ENCODE measurements at places on chromosomes 16 and 17.

- no peak for DNase-seq
Observed at GRCh38 chr16:79618692-79619050, 18.1 kb upstream of the MAF start.

GRCh38 chr16:85856585-85856984 lies 42.4 kb upstream of the IRF8 start:
- DNase-seq = no peak

GRCh38 chr16:88560714-88561484 lies 9.3 kb upstream of the ZC3H18 start:
- peak; percentile 36 for DNase-seq

GRCh38 chr17:71055128-71055527 lies 885.8 kb downstream of the KCNJ2 start:
- peak; percentile 1 for DNase-seq

- DNase-seq = peak; percentile 97
Observed at GRCh38 chr17:48025040-48025903, 12.3 kb downstream of the COPZ2 start.

DNA sequence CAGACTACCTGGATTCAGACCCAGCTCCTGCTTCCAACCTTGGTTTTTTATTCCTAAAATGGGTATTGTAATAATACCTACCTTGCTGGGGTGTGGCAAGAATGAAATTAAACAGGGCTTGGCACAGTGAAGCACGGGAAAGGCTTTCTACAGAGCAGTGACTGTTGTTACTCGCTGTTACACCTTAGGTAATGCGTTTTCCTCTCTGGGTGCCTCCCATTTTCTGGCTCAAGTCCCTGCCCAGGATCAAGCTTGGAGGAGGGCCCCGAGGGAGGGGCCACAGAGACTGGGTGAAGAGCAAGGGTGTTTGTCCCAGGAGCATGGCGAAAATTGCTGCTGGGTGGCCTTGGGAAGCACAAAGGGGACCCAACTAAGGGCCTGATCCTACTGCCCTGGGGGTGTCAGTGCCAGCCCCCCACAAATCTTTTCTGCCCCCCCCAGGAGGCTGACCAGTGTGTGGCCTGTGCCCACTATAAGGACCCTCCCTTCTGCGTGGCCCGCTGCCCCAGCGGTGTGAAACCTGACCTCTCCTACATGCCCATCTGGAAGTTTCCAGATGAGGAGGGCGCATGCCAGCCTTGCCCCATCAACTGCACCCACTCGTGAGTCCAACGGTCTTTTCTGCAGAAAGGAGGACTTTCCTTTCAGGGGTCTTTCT lies 13.3 kb downstream of the MIEN1 start:
- no peak for DNase-seq

GRCh38 chr17:70067134-70067533 lies 7.9 kb upstream of the KCNJ16 start:
- no peak for DNase-seq

GRCh38 chr16:49793244-49793643 lies 62.7 kb downstream of the ZNF423 start:
- DNase-seq = no peak

DNA sequence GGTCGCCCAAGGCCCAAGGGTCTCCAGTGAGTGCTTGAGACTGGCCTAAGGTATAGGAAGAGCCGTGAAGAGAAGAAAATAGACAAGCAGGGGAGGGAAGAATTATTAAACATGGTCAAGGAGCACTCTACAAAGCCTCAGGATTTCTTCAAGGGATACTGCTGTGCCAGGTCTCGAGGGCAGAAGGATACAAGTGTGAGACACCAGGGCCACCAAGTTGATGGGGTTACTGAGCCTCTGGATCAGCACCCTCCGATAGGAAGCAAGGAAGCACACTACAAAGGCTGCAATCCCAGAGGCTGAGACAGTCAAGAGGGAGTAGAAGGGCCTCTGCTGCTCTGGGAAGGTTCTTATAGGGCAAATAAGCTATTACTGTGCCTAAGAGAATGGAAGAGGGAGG lies 6.5 kb downstream of the SUPT4H1 start:
- DNase-seq = no peak

- peak; percentile 93 for DNase-seq
Observed at GRCh38 chr16:69848637-69849545, 86.8 kb downstream of the WWP2 start.

DNA sequence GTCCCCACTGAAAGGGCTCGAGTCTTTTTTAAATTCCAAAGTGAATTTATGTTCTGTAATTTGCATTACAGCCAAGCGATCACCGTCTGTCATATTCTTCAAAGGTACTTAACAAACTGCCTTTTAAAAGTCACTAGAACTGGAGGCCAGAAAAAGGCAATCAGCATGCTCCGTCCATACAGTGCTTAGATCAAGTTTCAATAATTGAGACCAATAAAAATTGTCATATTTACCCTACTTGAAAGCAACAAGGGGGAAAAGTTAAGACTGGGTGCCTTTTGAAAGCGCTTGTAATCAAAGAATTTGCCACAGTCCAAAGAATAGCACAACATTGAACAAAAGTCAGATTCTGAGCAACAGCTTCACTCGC lies 9.0 kb upstream of the ZFHX3 start:
- no peak for DNase-seq

DNA sequence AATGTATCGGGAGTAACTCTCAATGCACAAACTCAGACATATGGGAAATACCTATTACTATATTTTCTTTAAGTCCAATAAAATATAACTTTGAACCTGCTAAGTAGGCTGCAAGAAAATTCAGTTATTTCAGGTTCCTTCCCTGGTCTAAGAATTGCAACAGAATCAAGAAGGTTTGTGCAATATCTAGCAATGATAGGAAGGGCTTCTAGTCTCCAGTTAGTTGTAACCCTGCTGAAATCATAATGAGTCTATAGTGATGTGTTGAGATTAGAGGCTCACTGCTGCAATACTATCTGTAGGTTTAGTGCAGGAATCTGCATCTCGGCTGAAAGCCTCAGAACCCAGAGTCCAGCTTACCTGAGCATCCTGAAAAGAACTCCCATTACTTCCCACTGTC lies 110.5 kb downstream of the PMP22 start:
- no peak for DNase-seq

DNA sequence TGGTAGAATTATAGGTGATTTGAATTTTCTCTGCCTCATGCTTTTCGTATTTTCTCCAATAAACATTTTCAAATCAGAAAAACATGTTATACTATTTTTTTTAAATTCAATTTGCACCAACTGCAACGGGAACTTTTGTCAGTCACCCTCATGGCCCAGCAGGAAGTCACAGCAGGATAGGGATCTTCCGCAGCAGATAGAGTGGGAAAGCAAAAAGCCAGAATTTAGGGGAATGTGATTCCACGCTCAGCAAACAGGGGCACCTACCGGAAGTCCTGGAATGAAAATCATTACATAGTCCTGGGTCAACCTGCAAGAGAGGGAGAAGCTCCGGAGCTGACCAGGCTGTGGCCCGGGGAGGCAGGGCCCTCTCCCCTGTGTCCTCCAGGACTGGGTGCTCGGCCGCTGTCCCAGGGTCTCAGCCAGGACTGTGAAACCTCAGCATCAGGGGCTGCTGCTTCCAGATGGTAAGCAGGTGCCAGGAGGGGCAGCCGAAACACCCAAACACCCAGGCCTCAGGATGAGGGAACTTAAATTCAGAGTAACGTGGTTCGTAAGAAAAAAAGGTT lies 3.9 kb downstream of the SLC47A2 start:
- no peak for DNase-seq

DNA sequence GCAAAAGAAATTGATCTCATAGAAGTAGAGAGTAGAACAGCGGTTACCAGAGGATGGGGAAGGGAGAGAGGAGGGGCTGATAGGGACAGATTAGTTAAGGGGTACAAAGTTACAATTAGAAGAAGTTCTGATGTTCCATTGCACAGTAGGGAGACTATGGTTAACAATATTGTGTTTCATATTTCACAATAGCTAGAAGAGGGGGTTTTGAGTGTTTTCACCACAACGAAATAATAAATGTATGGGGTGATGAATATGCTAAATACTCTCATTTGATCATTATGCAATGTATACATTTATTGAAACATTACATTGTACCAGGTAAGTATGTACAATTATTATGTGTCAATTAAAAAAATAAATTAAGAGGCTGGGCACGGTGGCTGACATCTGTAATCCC lies 291.2 kb upstream of the KCNJ16 start:
- DNase-seq = no peak

DNA sequence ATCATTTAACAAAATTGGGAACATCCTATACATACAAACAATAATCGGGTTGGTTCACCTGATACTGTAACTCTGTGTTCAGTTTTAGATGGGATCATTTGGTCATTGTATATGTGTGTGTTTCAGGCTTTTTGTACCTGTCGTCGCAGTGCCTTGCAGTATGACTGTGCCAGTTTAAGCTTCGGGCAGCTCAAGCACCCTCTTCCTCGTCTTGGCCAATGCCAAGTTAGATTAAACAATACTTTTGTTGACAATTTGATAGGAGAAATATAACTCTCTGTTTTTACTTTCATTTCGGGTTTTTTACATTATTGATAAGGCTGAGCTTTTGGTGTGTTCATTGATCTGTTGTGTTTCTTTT lies 37.0 kb upstream of the ARHGAP17 start:
- no peak for DNase-seq

DNA sequence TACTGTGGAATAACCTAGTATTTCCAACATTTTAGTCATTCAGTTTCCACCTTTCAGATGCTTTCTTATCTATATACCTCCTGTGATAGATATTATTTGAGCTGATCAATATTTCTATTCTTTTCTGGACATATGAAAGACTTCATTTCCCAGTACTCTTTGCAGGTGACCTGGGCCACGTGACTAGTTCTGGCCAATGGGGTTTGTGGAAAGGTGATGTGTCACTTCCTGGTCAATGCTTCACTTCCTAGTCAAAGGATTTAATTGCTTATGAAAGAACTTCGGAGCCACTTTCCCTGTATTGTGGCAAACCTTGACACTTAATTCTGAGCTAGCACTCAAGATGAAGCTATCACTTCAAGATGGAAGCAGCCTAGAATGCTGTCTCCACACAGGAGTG lies 248.9 kb upstream of the FOXF1 start:
- no peak for DNase-seq

DNA sequence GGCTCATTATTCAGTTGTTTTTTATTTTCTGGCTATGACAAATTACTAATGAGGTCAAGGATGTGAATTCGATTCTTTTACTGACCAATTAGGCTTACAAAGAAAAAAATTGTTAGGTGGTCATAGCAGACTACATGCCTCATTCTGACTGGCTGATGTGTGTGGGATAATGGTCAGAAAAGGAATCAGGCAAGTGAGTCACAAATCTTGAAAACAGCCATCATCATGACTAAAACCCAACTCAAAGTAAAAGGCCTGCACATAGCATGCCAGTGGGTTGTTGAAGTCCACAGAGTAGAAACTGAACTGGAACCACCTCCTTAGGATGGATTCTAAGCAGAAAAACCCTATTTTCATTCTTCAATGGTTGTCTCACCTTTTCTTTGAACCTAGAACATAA lies 8.6 kb downstream of the RPGRIP1L start:
- peak; percentile 83 for DNase-seq

DNA sequence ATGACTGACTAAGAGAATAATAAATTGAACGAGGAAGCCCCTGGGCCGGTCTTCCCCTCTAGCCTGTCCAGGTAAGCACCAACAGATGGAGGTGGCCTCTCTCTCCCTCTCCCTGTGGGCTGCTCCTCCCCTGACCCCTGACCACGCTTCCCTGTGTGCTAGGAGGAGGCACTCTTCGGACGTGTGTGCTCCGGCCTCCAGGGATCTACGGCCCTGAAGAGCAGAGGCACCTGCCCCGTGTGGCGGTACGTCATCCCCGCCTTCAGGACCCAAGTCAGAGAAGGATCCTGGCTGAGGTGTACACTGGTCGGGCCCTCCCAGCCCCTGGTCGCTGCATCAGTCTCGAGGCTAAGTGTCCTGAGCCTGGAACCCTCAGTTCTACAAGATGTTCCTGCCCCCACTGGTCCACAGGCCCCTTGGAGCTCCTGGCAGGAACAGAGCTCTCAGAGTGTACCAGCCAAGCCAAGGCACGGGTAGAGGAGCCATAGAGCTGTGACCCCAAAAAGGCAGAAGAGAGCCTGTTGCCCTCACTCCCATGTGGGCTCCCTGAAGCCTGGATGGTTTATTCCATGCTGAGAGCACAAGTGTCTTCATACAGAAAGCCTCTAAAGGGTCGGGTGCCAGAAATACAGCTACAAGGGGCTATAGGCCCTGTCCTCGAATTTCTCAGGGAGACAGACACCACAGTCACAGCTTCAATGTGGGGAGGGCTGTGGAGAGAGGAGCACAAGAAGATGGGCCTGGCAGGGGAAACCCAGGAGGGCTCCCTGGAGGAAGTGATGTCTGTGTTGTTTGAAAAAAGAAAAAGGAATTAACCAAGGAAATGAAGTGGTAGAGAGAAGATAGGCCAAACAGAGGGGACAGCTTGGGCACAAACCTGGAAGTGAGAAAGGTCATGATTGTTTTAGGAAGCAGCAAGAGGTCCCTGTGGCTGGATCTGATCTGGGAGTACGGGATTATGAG lies 15.9 kb downstream of the SDR42E2 start:
- DNase-seq = no peak

- no peak for DNase-seq
Observed at GRCh38 chr16:52631711-52632110, 84.8 kb upstream of the TOX3 start.

GRCh38 chr16:85139881-85140339 lies 27.6 kb upstream of the CIBAR2 start:
- no peak for DNase-seq

- no peak for DNase-seq
Observed at GRCh38 chr17:42485680-42486079, 27.0 kb downstream of the ATP6V0A1 start.

DNA sequence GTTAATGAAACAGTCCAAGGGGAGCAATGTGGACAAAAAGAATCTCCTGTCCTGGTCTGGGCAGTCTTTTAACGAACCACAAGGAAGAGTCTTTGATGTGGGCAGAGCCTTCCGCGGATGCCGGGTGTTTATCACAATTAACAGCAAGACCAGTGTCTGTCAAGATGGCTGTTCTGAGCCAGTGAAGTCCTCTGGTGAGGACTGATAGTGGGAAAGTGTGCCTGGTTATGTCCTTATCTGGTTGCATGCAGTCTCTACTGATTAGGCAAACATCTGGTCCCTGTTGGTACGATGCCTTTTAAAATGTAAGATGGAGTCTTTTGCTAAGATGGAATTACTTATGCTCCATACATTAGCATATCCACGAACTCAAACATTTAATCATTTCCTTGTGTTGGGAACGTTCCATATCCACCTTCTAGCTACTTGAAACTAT lies 88.5 kb downstream of the ZNF18 start:
- DNase-seq = no peak

GRCh38 chr16:730666-731509 lies 4.0 kb downstream of the HAGHL start:
- no peak for DNase-seq

GRCh38 chr16:22736791-22737190 lies 77.2 kb upstream of the HS3ST2 start:
- DNase-seq = no peak

Data from fibroblast of skin of scalp (primary cell).